ENCODE measurements at places on chromosomes 12 and 14.

DNA sequence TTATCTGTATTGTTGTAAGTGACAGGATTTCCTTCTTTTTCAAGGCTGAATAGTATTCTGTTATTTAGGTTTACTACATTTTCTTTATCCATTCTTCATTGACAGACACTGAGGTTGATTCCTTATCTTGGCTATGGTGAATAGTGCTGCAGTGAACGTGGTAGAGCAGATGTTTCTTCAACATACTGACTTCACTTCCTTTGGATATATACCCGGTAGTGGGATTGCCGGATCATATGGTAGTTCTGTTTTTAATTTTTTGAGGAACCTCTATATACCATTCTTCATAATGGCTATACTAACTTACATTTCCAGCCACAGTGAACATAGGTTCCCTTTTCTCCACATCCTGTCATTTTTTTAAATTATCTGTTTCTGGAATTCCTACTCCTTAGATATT lies 21.8 kb downstream of the DERA start:
- no peak for DNase-seq

DNA sequence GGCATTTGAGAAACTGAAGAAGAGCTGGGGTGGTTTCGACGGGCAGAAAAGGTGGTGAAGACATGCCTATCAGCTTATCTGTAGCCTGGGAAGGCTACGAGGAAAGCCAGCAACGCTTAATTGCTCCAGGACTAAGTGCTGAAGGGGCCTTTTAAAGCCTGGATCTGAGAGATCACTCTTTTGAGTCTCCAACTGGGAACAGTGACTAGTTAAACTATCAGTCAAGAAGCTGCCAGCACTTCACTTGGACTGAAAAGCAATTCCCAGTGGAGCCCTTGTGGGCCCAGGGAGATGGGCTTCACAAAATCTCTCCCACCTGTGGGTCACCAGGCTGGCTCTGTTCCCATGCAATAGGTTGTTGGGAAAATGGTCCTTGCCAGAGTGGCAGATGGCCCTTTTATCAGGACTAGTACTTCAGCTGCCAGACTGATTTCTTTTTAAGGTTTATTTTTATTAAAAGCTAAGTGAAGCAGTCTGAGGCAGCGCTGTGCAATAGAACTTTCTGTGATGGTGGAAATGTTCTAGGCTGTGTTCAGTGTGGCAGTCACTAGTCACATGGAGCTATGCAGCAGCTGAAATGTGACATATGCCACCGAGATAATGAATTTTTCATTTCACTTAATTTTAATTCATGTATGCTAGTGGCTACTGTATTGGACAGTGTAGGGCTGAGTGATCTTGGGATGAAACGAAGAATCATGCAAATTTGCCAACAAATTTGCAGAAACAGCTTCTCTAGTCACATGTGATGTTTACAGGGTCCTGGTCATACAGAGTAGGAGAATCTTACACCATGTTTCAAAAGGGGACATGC lies 276.8 kb downstream of the PCNX1 start:
- DNase-seq: no peak

- DNase-seq: no peak
Measured at GRCh38 chr12:25497021-25497420, 56.1 kb downstream of the LMNTD1 start.

DNA sequence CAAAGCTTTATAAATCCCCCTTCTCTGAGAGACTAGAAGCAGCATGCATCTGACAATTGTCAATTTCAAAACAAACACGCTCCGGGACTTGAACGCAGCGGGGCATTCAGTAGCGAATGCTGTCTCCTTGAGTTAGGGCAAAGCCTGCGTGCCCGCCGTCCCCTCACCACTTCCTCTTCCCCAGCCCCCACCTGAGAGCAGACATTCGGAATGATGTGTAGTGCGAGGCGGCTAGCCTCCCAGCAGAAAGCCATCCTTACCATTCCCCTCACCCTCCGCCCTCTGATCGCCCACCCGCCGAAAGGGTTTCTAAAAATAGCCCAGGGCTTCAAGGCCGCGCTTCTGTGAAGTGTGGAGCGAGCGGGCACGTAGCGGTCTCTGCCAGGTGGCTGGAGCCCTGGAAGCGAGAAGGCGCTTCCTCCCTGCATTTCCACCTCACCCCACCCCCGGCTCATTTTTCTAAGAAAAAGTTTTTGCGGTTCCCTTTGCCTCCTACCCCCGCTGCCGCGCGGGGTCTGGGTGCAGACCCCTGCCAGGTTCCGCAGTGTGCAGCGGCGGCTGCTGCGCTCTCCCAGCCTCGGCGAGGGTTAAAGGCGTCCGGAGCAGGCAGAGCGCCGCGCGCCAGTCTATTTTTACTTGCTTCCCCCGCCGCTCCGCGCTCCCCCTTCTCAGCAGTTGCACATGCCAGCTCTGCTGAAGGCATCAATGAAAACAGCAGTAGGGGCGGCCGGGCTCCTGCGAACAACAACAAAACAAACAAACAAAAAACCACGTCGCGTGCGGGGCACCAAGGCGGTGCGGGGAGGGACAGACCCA lies 2.2 kb downstream of the PRMT8 start:
- no peak for DNase-seq

DNA sequence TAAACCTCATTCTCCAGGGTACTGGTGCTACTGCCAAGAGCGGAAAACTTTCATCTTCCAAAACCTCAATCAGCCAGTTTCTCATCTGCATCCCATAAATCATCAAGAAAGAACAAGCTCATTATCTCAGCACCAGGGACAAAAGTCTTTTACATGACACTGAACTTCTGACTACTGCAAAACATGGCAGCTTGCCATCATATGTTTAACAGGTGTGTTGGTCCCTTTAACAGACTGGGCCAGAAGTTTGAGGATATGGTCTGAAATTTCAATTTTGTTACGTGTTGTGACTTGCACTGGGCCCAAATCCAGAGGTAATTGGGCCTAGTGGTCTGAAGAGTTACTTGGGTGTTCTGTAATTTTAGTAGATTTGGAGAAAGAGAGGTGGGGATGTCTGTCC lies 305.4 kb upstream of the SEL1L start:
- DNase-seq: no peak

DNA sequence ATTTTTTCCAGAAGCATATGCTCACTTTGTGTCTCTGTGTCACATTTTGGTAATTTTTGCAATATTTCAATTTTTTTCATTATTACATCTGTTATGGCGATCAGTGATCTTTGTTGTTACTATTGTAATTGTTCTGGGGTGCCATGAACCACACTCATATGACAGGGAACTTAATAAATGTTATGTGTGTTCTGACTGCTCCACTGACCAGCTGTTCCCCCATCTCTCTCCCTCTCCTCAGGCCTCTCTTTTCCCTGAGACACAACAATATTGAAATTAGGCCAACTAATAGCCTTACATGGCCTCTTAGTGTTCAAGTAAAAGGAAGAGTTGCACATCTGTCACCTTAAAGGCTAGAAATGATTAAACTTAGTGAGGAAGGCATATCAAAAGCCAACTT lies 46.0 kb downstream of the SCN8A start:
- DNase-seq: no peak

GRCh38 chr12:69701826-69702225 lies 2.7 kb upstream of the BEST3 start:
- DNase-seq: no peak

- no peak for DNase-seq
Measured at GRCh38 chr12:94712815-94713515, 62.6 kb upstream of the TMCC3 start.

Measured in stimulated activated CD8-positive, alpha-beta memory T cell treated with anti-CD3 and anti-CD28 coated beads, Interleukin-4, amount 100 ng/mL, for 4 hours (primary cell).